ENCODE measurements at places on chromosomes 5 and 9.
A peak's percentile ranks its signal among the peaks of the same experiment; 100 is the strongest.

GRCh38 chr9:108117795-108118194, 628.2 kb upstream of the KLF4 start:
- peak; percentile 48 for DNase-seq

DNA sequence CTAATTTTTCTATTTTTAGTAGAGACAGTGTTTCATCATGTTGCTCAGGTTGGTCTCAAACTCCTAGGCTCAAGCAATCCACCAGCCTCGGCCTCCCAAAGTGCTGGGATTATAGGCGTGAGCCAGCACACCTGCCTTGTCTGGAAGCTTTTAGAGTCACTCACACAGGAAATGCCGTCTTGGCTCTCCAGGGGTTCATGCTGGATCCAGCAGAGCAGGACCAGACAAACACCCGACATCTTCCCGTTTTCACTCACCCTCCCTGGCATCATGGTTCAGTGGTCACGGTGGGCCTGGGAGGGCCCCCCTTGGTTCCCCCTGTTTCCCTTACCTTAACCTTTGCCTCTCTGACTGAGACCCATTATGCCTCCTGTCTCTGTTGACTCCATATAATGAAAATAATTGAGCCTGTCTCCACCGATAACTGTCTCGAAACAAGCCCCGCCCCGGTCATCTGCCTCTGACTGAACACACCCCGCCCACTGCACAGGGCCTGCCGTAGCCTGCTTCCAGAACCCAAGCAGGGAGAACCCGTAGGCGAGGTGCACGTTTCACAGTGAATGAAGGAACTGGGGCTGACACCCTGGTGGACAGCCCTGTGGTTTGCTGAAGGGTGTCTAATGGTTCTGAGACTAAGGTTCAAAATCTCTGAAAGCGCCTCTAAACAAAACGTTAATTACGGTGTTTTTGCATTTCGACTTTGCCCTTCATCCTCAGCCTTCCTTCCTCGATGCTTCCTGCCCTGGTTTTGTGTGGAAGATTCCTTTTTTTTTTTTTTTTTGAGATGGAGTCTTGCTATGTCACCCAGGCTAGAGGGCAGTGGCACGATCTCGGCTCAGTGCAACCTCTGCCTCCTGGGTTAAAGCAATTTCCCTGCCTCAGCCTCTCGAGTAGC, 39.7 kb upstream of the SPRY4 start:
- no peak for DNase-seq

DNA sequence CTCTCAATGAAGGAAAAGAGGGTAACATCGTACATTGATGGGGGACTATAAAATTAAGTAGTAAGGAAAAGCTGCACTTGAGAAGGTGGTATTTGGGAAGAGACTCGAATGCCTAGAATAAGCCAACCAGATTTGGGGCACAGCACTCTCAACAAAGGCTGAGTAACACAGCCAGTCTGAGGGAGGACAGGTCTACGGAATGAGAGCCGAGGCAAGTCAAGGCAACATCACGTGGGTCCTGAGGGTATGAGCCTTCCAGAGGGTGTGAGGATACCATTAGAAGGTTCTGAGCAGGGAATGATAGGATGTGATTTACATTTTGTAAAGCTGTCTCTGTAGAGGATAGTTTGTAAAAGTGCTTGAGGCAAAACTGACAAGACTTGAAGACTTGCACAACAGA, 434.1 kb downstream of the RAB3C start:
- DNase-seq, result no peak

DNA sequence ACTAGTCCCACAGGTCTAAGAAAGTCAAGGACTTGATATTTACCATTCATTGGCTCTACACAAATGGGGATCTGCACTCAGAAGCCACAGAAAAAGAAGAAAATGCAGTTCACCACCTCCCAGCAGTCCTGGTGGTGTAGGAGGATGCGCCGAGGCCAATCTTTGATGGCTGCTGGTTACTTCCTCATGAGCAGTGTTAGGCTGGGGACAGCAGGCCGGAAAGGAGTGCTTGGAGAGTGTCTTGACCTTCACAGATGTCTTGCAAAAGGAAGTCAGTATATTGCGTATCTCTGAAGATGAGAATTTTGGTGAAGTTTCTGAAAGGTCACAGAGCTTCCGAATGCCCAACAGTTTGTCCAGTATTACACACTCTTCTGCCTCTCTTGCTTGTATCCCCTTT, 597.0 kb downstream of the EBF1 start:
- DNase-seq, result no peak
